ENCODE measurements at places on chromosomes 2 and 18.
A peak's percentile ranks its signal among the peaks of the same experiment; 100 is the strongest.

- no peak for DNase-seq
Observed at GRCh38 chr2:152594022-152594766, 123.1 kb downstream of the PRPF40A start.

- DNase-seq: no peak
Observed at GRCh38 chr2:212540341-212540740, 1.7 kb upstream of the ERBB4 start.

- DNase-seq: no peak
Observed at GRCh38 chr18:44696892-44697291, 16.2 kb downstream of the SETBP1 start.

DNA sequence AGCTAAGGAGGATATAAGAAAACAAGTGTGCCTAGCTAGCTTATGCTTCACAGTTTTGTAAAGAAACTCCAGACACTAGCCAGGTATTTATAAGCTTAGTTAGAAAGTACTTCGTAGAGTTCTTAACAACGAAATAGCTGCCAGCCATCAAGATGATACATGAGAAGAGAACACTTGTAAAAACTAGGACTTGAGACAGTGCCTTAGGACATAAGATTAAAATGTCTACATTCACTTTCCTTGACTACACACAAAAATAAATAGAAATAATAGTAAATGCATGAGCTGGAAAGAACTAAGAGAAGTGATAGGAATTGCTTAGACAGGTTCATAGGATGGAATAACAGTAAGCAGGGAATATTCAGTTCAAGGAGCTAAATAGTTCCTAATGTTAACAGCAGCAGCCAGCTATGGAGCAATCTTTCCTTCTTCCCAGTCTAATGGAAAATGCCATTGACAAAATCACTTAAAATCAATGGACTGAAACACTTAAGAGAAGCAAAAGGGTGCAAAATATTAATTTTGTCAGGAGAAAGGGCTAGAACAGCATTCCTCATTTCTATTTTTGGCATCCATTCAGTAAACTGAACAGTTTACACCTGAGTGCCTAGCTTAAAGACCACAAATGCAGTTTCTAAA, 186.6 kb downstream of the PDE11A start:
- DNase-seq: no peak

DNA sequence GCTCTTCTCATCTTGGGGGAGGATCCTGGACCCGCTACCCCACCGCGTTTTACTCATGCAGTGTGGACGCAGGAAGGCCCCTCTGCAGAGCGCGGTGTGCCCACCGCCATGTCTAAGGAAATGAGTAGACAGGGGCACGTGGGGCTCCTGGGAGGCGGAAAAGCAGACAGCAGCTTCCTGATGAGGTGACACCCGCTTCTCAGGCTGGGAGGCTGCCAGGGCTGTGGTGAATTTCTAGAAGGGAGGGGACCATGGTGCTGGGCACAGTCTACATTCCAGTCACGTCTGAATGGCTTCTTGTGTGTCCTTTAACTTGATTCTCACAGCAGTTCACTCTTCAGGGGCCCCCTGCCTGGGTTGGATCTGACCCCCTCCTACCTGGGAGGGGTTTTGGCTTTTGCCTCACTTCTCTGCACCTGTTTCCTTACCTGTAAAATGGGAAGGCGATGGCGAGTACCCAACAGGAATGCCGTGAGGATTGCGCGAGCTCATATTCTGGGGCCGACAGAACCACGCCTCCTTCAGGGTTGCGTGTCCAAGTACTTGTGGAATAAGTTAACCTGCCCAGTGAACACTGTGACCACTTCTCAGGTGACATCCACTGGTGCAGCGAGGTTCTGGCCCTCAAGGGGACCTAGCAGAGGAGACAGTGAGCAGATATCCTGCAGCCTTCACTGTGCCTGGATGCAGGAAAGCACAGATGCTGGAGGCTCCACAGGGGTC, 32.3 kb upstream of the MBP start:
- no peak for DNase-seq

DNA sequence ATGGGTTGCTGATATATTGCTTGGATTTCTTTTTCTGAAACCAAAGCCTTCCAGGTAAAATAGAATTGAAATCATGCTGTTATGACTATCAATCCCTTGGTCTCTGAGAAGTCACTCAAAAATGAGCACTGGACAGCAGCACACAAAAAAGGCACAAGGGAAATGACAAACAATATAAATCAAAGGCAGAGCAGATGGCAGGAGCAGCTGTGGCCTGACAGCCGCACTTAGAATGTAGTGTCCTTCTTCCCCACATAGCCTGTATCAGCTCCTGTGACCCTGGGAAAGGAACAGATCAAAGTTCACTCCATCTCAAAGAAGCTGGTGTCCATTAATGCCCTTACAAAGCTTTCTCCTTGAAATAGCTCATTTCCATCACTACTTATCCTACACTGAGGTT, 326.7 kb downstream of the SUCLG1 start:
- DNase-seq: no peak

DNA sequence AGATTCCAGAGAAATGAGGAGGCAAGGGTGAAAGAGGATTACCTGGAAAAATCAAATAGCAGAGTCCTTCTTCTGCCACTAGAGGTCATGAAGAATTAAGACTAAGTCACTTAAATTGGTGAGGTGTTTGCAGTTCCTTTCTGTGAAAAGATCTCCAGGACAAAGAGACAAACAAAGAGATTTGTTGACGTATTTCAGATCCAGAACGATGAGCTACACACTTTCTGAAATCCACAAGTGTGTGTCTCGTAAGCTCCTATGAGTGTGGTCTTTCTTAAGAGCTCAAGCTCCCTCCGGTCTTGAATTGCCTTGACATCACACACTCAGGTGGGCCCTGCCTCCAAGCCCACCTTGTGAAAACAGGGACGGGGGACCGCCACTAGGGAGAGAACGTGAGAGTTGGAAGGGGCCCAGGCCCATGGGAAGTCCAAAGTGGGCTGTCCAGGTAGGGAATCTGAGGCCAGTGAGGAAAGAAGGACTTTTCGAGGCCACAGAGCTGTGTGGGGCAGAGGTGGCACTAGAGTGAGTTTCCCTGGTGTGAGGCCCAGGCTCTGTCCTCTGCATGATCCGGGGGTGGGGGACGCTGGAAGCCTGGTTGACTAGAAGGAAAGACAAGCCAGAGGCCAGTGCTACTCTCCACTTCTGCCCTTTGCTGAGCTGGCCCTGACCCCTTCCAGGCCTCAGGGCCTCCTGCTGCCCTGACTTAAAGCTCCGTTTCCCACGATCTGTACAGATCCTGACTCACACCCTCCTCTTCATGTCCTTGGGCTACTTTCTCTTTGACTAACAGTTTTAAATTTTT, 168.1 kb upstream of the NCK2 start:
- DNase-seq: no peak

GRCh38 chr2:240351088-240351741, 84.2 kb upstream of the GPC1 start:
- no peak for DNase-seq

DNA sequence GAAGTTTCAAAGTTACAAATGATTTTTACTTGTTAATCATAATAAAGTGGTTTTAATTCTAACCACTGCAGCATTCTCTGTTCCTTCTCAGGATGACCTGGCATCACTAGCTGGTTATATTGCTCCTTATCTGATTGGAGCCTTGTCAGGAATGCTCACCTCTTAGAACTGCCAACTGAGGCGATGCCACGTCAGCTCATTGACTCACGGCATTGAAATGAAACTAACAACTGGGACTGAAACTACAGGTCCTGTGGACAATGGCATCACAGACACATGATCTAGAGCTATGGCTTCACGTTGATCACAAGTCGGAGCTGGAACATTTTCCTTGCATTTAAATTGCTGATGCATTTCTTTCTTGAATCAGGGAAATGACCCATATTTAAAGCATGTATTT, 54.9 kb upstream of the MAP2 start:
- DNase-seq: no peak

DNA sequence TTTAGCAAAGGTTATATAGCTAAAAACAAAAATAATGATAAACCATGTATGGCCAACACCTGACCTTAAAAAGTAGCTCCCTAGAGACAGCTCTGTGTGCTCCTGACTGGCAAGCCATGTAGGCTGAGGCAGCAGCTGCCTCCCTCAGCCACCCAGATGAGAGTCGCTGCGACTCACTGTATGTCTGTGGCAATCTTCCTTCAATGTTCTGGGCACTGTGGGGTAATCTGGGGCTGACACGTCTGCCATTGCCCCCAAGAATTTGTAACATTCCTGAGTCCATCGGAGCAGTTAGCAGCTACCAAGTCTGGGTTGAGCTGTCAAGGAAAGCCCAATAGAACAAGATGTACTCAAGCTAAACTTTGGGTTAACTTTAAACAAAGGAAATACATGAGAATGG, 106.4 kb upstream of the DAPL1 start:
- DNase-seq: no peak

- DNase-seq: no peak
Observed at GRCh38 chr2:55418072-55418471, 1.6 kb downstream of the CCDC88A start.

- no peak for DNase-seq
Observed at GRCh38 chr2:58521803-58522554, 280.9 kb upstream of the FANCL start.

- no peak for DNase-seq
Observed at GRCh38 chr2:5692561-5693286, 540 bp downstream of the SOX11 start.

- DNase-seq: no peak
Observed at GRCh38 chr2:39350658-39351057, 86.4 kb downstream of the MAP4K3 start.

GRCh38 chr2:168971261-168971660, 59.9 kb downstream of the ABCB11 start:
- no peak for DNase-seq

- no peak for DNase-seq
Observed at GRCh38 chr2:105034170-105034569, 3.7 kb upstream of the MRPS9 start.

DNA sequence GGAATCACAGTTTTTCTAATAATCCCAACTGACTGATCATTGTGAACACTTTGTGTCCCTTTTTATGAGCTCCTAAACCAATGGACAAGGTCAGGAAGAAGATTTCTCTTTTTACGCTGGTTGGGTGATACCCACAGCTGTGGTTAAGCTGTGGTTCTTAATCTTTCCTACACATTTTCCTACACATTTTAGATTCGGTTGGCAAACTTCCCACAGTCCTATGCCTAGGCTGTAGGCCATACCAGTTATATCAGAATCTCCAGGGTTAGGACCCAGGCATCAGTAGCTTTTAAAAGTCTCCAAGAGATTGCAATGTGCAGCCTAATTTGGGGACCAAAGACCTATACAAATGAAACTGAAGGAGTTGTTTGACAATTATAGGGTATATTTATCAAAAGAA, 203.0 kb downstream of the SP3 start:
- no peak for DNase-seq

DNA sequence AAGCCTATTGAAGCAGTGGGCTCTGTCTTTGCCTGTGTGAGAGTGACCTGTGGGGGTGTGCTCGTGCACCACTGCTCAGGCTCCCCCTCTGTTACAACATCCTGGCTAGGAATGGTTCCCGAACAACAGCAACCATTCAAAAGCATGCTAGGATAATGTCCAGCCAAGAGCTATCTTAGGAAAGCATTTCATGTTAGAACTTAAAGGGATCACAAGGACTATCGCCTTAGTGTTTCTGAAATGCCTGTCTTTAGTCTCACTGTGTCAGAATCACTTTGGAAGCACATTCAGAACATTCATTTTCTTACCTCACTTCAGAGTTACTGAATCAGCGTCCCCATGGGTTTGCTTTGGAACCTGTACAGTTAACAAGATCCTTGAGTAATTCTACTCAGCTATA, 134.9 kb upstream of the DSEL start:
- no peak for DNase-seq

- DNase-seq: no peak
Observed at GRCh38 chr2:168614172-168615018, 158.3 kb downstream of the CERS6 start.

DNA sequence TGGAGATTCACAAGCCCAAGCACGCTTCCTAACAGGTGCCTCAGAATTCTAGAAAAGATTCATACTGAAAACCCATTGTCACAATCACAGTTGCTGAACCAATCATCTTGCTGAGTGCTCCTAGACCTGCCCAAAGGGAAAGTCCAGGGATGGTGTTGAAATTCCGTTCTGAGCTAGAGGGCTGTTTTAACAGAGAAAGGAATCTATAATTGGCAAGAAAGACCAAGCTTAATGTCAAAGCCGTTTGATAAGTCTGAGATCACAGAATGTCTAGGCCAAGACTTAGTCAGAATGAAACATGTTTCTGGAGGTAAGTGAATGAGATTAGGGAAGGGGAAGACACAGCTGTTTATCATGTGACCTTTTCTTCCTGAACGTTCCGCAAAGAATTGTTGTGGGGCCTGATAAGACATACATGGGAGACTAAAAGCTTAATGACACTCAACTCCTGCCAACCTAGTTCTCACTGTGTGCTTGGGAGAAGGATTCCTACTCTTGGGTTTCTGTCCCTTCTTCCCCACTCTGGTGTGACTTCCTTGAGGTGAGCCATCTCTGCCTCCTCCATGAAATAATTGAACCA, 27.5 kb downstream of the PMAIP1 start:
- no peak for DNase-seq

GRCh38 chr2:34547340-34547739, 948.2 kb upstream of the FAM98A start:
- no peak for DNase-seq

GRCh38 chr2:240599141-240599583, 12.6 kb downstream of the CAPN10 start:
- no peak for DNase-seq

DNA sequence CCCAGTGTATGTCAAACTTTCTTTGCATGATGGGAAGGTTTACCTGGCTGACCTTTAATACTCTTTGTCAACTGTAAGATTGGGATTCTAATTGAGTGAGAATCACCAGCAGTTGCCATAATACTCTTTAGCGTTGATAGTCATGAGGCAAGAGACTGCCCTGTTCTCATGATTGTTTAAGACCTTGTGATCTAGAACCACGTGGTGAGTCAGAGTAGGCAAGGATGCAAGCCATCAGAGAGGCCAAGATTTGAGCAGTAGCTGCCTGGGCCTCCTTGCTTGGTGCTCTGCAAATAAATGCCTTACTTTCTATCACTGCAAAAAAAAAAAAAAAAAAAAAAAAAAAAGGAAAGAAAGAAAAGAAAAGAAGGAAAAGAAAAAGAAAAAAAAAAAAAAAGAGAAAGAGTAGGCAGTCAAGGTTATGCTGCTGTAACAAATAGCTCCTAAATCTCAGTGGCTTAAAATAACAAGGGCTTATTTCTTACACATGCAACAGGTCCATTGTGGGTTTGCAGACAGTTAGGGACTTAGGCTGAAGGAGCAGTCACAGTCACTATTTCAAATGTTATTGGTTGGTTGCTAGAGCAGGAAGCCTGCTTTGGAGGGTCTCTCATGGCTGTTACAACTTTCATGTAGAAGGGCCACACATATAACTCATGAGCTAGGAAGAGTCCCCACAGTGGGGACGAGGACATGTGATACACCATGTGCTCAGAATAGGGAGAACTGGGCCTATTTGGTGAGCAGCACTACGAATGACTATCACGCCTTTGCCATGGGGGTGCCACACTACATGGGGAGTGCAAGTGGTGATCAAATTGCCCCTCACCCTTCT, 21.7 kb downstream of the IL1R2 start:
- no peak for DNase-seq

GRCh38 chr18:34801774-34802173, 91.7 kb downstream of the DTNA start:
- no peak for DNase-seq

- peak; percentile 41 for DNase-seq
Observed at GRCh38 chr2:20350041-20350712, 467 bp downstream of the PUM2 start.
